ENCODE measurements at places on chromosomes 3 and 15. TPM values are rescaled to one million over a fixed set of nuclear protein-coding genes. Genes with fewer than 3 reads are reported as not detected.

DNA sequence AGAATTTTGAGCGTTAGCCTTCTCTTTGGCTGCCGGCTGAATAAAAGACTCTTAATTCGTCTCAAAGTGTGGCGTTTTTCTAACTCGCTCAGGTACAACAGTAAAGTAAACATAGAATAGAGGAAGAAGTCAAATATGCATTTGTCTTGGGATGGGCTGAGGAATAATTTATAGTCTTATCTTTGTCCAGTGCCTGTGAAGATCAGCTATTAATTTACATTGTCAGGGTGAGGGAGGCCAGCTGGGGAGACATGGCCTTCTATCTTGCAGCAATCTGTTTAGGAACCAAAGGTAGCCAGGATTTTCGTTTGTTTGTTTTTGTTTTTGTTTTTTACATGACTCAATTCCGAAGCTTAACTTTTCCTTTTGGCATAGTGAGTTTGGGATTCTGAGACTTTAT lies 100.2 kb downstream of the VPS8 start:
- no peak for DNase-seq

DNA sequence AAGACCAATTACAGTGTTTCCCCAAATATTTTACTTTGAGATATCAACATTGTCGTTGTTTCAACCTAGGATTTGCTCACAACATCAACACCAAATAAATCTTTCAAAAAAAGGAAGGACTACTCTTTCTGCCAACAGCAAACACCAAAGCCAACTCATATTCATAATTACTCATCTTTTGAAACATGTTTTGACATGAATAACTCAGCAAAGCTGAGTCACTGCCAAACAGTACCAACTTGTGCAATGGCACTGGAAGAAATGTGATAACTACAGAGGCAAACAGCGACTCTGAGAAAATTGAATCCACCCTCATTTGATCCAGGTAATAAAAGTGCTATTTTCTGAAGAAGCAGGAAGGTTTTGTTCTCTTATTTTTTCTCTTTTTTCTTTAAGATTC lies 67.2 kb downstream of the PEX5L start:
- DNase-seq: no peak

GRCh38 chr15:40190591-40190990 lies 29.7 kb downstream of the BUB1B start:
- DNase-seq: peak; percentile 81

DNA sequence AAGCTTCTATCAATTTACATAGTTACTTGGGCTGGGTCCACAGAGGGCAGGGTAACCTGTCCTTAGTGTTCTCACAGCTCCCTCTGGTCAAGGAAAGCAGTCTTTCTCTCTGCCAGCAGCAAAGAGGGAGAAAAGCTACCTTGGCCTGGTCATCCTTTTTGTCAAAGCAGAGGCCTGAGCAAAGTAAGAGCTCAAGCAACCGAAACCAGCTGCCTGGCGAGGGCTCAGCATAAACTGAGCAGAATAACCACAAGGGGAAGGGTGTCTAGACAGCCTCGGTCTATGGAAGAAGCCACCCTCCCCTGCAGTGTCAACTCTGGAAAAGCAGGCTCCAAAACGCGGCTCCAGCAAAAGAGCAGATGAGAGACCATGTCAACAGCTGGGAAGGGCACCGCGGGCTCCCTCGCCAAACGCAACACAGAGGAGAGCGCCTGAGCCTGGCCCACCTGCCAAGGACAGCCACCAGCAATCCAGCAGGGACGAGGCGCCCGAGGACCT lies 17.4 kb downstream of the LRIG1 start:
- no peak for DNase-seq

- peak; percentile 29 for DNase-seq
Measured at GRCh38 chr15:82540984-82541431, 751 bp upstream of the RPS17 start.

DNA sequence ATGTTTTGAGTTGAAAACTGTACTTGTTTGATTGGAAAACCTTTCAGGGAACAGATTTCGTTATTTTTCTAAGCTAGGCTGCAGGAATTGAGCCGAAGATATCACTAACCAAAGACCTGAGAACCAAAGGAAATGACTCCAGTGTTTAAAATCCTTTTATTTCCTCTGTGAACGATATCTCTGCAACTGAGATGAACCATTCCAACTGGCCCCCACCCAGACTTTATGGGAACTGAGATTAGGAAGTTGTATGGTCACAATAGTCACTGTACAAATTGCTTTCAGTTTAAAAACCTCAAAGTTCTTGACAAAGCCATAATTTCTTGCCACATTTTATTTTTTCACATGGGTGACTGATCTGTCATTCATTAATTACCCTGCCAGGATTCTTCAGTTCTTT lies 232.4 kb downstream of the RBMS3 start:
- DNase-seq: peak; percentile 63

The ISLR gene
- 0.44 TPM for polyA plus RNA-seq

The IRAK2 gene
- polyA plus RNA-seq: 1.1 TPM
